ENCODE measurements at places on chromosomes 3 and 15.

DNA sequence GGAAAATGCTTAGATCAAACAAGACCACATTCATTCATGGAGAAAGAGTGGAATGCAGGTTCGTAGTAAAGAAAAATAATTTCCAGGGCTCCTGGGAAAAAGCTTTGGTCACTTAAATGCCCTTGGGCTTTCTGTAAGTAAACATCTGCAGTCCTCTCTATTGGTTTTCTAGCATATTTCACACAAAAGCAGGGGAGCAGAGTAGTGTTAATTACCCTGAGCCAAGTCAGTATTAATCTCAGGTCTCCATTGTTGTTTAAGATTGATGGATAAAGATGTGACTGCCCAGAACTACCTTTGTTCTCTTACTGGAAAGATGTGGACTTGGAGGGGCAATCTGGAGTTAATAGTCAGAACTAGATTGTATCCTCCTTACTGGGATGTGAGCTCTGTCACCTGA lies 242.6 kb downstream of the PTPRG start:
- no peak for DNase-seq

- DNase-seq = no peak
Measured at GRCh38 chr3:189779166-189779565, 148.0 kb downstream of the TP63 start.

- no peak for DNase-seq
Measured at GRCh38 chr15:65058394-65059368, 9.1 kb downstream of the RASL12 start.

DNA sequence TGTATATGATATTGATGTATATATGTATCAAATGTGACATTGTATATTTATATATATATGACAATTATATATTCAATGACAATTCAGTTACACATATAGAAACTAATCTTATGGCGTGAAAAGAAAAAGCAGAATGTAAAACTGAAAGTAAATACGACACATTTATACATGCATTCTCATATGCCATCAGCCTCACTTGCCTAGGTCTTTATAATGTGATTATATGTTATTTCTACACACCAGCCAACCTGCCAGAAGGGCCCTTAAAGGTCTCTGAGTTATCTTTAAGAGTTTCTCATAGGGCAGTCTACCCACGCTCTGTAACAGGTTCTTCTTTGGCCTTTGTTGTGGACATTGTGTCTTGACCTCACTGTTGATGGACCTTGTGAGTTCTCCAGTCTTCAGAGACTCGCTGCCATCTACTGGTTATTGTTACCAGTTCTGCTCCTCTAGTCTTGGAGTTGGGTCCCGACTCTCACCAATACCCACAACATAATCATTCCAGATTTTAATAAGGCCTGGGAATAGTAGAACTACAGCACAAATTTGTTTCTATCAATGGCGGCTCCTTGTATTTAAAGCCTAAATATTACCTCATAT lies 371.5 kb upstream of the GOLIM4 start:
- DNase-seq = no peak

DNA sequence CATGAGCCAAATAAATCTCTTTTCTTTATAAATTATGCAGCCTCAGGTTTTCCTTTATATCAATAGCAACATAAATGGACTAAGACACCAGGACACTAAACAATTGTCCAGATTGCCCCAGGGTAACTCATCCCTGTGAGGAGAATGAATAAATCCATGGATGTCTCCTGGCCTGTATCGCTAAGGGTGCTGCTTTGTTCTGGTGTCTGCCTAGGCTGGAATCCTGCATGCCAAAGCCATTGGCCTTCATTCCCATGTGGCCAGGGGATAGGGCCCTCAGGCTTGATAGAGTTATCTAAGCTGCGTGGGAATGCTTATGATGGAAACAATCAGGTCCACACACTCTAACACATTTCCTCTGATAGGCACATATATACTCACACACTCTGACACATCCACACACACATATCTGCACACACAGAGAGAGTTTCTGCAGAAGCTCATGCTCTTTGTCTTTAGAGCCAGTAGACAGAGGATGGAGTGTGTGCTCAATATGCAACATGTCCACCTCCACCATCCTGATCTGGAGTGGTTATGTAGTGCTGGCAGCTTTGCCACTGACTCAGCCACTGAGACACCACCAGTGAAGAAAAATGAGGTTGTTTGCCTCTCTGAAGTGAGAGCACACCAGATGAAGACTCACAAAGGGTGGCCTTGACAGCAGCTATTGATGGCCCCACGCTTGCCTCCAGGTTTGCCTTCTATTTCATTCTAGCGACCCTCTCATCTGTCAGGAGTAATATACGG lies 24.0 kb upstream of the DGKG start:
- DNase-seq = no peak

- DNase-seq = no peak
Measured at GRCh38 chr15:57647791-57648130, 56.1 kb downstream of the MYZAP start.

- no peak for DNase-seq
Measured at GRCh38 chr3:143896486-143896885, 48.2 kb upstream of the SLC9A9 start.

DNA sequence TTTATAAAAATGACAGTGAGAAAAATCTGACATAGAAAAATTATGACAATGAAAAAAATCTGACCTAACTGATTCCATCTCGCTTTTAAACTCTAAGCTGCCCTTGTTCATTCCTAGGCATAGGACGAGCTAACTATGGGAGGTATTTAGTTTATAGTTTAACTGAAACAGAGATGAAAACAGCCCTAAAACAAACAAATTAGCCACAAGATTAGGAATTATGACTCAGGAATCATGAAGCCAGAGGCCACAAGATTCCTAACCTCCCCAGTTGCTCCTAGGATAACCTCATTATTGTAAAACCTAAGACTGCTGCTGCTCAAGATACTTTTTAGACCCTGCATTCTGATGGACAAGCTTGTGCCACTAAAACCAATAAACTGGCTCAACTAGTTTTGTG lies 122.7 kb upstream of the MNS1 start:
- no peak for DNase-seq

DNA sequence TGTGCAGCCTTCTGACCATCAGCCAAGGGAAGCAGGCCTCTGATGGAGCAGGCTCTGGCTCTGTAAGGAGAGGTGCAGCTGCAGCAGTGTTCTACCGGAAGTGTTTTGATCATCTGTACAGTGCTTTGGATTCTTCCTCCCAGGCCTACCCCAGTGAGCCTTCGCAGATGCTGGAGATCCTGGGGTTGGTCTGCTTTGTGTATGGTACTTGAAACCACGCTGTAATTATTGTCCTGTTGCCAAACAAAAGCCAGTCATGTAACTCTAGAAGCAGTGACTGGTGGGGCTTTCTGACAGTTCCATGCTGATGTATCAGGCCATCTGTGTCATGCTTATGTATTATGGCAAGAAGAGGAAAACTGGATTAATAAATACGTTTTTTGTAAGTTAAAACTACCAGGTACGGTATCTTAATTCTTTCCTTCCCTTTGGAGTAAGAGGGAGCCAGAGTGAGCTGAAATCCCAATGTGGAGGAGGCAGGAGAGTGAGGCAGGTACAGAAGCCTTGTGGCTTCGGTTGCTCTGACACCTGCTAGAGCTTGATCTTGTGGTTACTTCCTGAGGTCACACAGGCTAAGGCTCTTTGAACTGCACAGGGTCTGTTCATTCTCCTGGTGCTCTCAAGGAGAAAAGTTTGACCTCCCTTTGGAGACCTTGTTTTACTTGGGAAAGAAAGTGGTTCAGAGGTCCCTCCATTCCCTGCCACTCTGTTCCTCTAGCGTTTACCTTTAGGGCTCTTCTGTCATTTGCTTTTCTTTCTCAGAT lies 3.7 kb downstream of the TMEM42 start:
- DNase-seq = no peak

- no peak for DNase-seq
Measured at GRCh38 chr3:101038880-101039279, 45.7 kb upstream of the ABI3BP start.

DNA sequence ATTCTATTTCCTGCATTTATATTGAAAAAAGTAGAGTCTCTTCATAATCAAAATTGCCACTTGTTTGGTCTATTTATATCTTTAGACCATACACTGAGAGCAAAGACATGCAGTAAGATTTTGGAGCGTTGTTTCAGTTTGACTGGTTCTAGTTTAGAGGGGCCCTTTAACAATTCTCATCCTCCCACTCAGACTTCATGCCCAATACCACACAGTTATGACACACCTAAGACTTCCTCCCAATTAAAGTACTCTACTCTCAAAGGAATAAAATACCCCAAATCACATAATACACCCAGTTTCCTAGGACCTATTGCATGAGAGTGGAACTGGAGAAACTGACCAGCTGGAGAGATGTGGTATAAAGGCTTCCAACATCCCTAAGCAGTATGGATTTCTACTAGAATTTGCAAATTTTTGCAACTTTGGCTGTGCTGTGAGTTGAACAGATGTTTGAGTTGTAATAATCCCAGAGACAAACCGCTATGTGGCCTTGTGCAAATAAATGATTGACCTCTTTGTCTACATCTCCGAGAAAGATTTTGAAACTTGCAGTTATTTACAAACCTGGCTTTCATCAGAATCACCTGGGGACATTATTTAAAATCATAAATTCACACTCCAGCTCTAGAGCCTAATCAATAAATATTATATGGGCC lies 170.0 kb upstream of the ROBO2 start:
- no peak for DNase-seq

- no peak for DNase-seq
Measured at GRCh38 chr15:35690698-35691116, 144.7 kb upstream of the DPH6 start.

GRCh38 chr3:24037971-24038370 lies 92.9 kb downstream of the NR1D2 start:
- no peak for DNase-seq

GRCh38 chr15:76149291-76149915 lies 89.6 kb downstream of the TMEM266 start:
- DNase-seq = no peak

DNA sequence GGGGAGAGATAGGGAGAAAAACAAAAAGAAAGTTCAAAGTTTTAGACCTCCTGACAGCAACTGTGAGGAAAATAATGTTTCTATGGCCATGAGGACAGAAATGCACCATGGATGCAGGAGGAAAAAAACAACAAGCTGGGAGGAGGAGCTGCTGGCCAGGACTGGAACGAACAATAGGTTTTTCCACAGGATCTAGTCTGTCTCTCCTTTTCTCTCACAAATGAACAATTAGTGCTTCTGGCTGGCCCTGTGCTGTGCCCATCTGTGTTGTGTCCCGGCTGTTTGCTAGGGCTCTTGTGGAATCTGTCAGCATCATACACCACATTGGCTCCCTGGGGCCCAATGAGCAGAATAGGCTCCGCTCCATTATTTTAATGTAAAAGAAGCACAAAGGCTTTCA lies 15.2 kb downstream of the GK5 start:
- DNase-seq = no peak

DNA sequence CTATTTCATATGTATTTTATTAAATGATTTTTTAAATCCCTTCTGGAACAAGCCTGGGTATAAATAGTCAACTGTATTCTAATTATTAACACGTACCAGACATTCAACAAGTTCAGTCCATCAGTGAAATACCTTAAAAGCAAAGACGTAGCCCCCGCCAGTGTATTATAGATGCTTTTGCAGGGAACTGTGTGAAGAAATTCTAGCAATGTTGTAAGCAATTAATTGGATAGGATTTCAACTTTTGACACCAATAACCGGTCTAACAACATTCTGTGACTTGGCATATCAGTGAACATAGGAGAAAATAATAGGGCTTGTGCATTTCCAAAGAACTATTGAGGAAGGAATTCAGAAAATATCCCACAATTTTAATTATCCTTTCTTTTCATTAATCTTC lies 67.2 kb upstream of the TGFBR2 start:
- DNase-seq = no peak

- DNase-seq = no peak
Measured at GRCh38 chr3:14448756-14449727, 46.6 kb downstream of the SLC6A6 start.

GRCh38 chr3:194485468-194485880 lies 1.3 kb downstream of the ATP13A3 start:
- no peak for DNase-seq

- DNase-seq = no peak
Measured at GRCh38 chr3:65854606-65855304, 184.0 kb downstream of the MAGI1 start.

GRCh38 chr3:44048196-44048924 lies 193.3 kb upstream of the TOPAZ1 start:
- no peak for DNase-seq

DNA sequence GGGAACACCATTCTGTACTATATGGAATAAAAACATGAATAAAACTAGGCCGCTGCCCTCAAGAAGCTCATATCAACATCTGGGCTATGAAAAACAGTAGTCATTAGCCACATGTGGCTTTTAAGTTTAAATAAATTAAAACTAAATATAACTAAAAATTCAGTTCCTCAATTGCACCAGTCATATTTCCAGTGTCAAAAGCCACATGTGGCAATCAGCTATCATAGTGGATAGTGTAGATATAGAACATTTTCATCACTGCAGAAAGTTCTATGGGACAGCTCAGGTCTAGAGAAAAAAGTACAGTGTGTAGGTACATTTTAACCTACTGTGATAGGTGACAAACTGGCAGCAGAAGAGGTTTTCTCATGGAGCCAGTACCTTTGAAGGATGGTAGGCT lies 261.4 kb downstream of the FOXP1 start:
- no peak for DNase-seq

DNA sequence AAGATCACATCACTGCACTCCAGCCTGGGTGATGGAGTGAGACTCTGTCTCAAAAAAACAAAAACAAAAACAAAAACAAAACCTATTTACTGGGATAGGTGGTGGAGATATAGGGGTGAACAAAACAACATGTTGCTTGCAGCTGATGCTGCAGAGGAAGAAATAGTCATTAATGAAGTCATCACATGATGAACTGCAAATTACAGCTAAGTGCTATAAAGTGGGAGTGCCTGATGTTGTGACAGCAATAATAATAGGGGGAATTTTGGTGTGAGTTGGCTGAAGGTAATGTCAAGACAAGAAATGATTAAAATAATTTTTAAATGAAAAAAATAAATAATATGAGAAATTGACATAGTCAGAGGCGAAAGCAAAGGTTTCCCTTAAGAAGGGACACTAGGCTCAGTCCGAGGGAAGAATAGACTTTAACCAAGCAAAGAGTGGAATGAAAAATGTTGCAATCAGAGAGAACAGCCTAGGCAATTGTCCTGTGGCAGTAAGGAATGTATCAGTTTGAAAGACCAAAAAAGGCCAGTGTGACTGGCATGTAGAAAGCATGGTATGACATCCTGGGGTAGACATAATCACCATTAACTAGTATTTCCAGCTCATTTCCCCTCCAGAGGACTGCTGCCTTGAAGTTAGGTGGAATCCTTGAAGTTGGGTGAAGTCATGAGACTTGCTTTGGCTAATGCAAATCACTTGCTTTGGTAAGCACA lies 14.7 kb upstream of the PIK3CB start:
- DNase-seq = no peak

DNA sequence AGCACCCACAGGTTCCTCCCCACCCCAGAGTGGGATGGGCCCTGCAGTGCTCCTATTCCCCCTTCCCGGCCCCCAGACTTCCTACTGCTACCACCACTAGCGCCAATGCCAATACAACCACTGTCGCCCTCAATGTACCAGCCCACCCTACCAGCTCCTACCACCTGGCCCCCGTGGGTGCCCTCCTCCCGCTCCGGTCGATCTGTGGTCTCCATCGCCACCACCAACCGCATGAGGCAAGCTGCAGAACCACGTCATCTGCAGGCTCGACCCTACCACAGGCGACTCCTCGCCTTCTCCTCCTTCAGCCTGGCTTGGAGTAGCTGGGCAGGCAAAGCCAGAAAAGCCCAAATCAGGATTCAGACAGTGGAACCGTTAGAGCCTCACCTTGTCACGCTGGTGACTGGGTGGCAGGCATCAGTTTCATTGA lies 179.3 kb downstream of the POTEB3 start:
- no peak for DNase-seq

Measured in NCI-H526 treated with DMSO at 0.1 percent for 48 hours (cell line).